ENCODE measurements at places on chromosomes 5 and 9.

DNA sequence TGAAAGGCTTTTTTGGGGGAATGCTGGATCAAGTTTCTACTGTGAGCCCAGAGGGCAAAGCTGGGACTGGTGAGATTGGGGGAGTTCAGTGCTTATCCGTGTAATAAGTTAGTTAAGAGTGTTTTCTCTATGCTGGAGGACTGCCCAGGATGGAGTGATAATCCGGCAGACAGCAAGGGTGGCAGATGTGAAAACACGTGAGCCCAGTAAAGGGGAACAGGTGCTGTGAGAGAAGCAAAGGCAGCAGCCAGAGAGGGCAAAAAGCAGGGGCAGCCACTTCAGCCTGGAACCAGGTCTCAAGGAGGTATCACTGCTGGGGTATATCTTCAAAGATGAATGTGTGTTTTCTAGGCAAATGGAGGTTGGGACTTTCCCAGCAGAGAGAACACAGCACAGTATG, 53.9 kb downstream of the GALNT10 start:
- no peak for DNase-seq

GRCh38 chr5:142655339-142656267, 30.3 kb downstream of the FGF1 start:
- DNase-seq: peak; percentile 93

DNA sequence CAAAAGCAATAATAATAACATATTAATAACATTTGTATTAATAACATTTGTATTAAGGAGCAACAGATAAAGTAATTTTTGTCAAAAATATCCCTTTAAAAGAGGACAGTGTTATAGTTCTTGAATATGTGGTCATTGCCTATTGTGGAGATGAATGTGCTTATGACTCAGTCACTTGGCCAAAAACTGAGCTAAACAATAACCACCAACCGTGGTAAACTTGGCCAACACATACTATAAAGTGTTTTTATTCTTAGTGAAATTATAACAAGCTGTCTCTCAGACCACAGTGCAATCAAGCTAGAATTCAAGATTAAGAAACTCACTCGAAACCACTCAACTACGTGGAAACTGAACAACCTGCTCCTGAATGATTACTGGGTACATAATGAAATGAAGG, 159.2 kb upstream of the PLPPR1 start:
- no peak for DNase-seq

- no peak for DNase-seq
Measured at GRCh38 chr9:112234779-112235178, 59.7 kb upstream of the SUSD1 start.

GRCh38 chr5:56983593-56984361, 31.9 kb upstream of the MIER3 start:
- DNase-seq: no peak

GRCh38 chr9:93110311-93110855, 14.4 kb downstream of the CARD19 start:
- peak; percentile 64 for DNase-seq

DNA sequence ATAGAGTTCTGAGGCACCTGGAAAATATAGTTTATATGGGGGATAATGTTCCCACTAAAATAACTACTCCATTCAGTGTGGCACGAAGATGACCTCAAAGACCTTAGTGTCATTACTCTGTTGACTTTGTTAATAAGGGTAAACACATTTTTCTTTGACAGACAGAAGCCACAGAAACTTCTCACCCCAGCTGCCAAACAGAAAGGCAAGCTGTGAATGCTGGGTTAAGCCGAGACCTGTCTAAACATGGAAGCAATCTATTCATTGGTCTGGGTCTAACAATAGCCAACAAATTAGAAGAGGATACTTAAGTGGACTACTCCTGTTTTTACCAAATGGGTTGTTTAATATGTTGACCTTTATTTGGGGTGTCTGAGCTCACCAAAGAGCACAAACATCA, 171.4 kb downstream of the TLE1 start:
- no peak for DNase-seq

- no peak for DNase-seq
Measured at GRCh38 chr9:34558919-34559623, 30.5 kb downstream of the CNTFR start.

- DNase-seq: no peak
Measured at GRCh38 chr5:14953075-14953607, 81.6 kb upstream of the ANKH start.

DNA sequence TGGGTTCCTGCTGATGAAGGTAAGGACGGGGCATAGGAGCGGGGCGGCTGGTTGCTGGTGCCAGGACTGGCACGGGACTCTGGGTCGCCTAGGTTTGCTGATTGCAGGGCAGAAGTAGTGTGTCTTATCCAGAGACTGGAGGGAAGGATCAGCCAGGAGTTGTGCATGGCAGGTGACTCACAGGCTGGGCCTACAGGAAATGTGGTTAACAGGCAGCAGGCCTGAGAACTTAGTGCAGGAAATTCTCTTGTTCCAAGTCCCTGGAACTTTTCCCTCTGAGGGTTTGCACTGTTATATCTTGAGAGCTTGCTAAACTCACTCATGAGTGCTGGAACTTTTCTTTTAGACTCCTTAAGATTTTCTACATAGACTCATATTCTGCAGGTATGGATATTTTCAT, 95.1 kb downstream of the ANXA2R start:
- no peak for DNase-seq
